ENCODE measurements at places on chromosomes 4 and X.

DNA sequence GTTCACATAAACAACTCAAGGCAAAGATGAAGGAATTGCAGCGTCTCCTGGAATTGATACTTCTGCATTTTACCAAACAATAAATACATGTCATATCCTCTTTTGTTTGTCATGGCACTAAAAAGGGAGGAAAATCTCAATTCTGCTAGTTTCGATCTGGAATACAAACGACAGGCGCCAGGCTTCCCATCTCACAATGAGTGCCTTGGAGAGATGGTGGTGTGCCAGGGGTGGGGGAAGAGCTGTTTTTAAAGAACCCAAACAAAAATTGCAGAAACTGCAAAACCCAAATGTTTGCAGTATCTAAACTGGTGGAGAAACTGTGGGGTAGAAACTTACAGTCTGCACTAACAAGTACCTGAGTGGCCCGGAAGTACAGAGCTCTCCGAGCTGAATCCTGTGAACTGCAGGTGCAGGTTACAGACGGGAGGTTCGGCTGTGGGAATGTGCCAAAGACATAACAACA lies 53.0 kb upstream of the KLF3 start:
- DNase-seq: no peak

- DNase-seq: no peak
These were observed 819.5 kb downstream of the TECRL start for GRCh38 chr4:63589796-63590195.

DNA sequence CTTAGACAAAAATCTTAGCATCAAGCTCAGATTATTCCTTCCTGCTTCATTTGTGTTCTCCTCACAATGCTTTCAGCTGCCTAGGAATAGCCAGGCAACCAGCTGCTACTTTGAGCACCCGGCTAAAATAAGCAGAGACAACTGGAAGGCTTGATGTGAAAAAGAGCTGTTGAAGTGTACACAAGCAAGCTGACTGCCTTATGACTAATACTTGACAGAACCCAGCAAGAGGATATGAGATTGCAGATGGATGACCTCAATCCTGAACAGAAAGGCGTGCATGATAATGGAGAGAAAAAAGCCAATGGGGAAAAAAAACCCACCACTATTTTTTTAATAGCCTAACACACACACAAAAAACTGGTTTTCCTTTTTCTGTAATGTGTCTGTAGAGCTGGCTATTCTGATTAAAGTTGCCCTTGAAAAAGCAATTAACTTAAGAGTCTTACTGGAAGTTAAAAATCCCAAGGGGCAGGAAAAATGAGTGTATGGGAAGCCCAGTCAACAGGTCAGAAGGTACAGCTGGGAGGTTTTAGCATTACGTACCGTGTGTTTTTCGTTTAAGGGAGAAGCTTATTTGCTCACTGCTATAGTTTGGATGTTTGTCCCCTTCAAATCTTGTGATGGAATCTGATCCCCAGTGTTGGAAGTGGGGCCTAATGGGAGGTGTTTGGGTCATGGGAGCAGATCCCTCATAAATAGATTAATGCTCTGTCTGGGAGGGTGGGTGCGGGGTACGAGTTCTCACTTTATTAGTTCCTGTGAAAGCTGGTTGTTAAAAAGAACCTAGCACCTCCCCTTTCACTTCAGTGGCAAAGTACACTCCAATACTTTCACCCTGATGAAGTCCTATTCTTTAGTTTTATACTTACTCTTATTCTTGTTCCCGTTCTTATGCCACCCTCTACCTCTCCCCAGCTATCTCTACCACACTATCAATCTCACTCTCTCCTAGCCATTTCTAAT lies 37.1 kb upstream of the HERC6 start:
- peak; percentile 90 for DNase-seq

DNA sequence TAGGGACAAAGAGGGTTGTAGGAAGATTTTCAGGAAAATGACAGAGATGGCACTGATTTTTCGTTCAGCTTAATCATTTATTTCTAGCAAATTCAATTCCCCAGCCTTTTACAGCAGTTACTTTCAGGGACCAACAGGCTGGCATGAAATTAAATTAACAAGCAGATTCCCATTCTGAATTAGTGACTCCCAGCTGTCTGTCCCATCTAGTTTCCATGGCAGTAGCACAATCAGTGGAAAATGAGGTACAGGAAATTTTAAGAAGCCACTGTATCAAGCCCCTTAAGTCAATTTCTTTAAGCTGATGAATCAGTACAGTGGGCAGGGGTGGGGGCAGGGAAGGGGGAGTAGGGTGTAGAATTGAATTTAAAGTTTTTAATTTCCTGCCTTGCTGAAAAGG lies 121.1 kb upstream of the TEX13C start:
- DNase-seq: no peak

GRCh38 chr4:121192480-121192879 lies 28.4 kb upstream of the TNIP3 start:
- DNase-seq: peak; percentile 9

- DNase-seq: no peak
These were observed 6.4 kb downstream of the PPEF2 start for GRCh38 chr4:75895744-75896314.

GRCh38 chr4:42271096-42271495 lies 118.6 kb upstream of the BEND4 start:
- no peak for DNase-seq

GRCh38 chr4:170425521-170426143 lies 335.9 kb upstream of the AADAT start:
- DNase-seq: no peak
